ENCODE measurements at places on chromosomes 2 and 18. TPM values are rescaled to one million over a fixed set of nuclear protein-coding genes. Genes with fewer than 3 reads are reported as not detected.
A peak's percentile ranks its signal among the peaks of the same experiment; 100 is the strongest.

The PXDN gene
- 6.9 TPM for polyA plus RNA-seq

The FOXI3 gene
- 0.29 TPM for polyA plus RNA-seq

The EFR3B gene
- 23.8 TPM for polyA plus RNA-seq

The ANXA4 gene
- polyA plus RNA-seq, result 13.8 TPM

The NEU4 gene
- 4.4 TPM for polyA plus RNA-seq

The RDH14 gene
- 8.1 TPM for polyA plus RNA-seq

The LRRTM4 gene
- 1.1 TPM for polyA plus RNA-seq

The SERPINB12 gene
- not detected for polyA plus RNA-seq

The RGPD3 gene
- not detected for polyA plus RNA-seq

DNA sequence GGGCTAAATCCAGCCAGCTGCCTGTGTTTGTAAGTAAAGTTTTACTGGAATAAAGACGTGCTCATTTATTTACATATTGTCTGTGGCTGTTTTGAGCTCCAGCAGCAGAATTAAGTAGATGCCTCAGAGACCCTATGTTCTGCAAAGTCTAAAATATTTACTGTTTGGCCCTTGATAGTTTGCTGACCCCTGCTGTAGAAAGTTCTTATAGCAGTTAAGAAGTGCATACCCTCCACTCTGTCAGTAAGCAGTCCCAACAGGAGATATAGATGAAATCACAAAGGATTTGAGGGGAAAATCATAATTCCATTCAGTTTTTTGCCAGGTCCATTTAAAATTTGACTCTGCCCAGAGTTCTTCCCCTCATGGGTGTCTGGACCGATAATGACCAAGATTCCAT is 50.1 kb upstream of the ITM2C start:
- no peak for DNase-seq

DNA sequence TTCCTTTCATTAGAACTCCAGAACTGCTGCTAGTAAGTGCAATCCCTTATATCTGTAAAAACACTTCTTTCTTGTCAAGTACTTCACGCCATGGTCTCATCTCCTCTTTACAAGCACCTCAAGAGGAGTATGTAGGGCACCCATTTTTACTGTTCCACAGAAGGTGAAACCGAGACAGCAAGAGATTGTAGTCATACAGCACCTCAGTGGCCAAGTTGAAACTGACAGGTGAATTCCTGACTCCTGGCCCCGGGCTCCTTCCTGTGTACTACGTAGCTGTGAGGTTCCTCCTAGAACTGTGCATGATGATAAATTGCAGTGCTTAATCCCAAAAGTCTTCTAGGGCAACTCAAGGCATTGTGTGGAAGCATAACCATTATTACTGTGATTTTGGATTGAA is 131.5 kb upstream of the MEIS1 start:
- DNase-seq, result no peak

DNA sequence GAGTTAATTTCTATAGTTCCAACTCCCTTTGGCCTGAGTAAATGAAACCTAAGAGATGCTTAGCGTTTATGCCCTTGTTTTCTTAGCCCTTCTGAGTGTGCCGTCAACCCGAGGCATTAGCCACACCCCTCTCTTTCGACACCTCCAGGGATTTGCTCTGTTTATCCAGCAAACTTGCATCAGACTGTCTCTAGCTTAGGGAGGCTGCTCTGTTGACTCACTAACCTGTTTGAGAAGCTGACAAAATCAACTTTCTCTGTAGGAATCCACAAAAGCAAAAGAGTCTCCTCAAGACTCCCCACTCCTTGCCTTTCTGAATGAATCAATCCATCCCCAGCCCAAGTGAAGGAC is 317.6 kb downstream of the TNS1 start:
- DNase-seq, result no peak

- no peak for DNase-seq
These were observed 541.4 kb downstream of the PARD3B start for GRCh38 chr2:205086662-205087061.

GRCh38 chr2:99863903-99864270 is 278.5 kb downstream of the AFF3 start:
- no peak for DNase-seq

DNA sequence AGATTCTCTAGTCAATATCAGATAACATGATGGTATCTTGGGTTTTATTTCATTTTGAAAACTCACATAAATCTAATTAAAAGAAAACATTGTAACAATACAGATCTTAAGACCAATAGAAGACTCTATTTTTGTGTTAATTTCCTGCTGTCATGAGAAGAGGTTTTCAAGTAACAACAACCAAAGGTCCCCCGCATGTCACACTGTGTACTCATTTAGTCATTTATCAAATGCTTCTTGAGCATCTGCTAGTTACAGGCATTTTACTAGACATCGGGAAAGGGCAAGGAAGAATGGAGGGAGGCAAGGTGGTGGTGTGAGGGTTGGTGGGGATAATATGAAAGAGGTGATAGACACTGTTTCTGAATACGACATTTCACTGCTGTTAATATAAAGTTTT is 77.7 kb upstream of the CHRNA1 start:
- no peak for DNase-seq

DNA sequence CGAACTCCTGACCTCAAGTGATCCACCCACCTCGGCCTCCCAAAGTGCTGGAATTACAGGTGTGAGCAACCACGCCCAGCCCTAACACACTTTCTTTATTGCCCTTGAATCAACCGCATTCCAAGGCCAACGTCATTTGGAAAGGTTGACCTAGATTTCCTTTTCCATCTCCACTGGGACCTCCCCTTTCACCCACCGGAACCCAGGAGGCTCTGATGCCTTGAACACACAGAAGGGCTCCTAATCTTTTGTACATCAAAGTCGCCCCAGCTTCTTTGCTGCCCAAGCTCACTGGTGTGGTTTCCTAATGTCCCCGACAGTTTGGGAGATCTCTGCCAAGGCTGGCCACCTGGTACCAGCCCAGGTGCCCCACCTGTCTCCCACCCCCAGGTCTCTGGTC is 46.2 kb upstream of the CAB39 start:
- DNase-seq, result no peak

GRCh38 chr2:36528766-36529392 is 69.1 kb downstream of the FEZ2 start:
- DNase-seq, result no peak

GRCh38 chr2:134154246-134154645 is 99.6 kb upstream of the MGAT5 start:
- DNase-seq, result no peak

- peak; percentile 68 for DNase-seq
These were observed 17.2 kb downstream of the SH3YL1 start for GRCh38 chr2:246489-247144.

DNA sequence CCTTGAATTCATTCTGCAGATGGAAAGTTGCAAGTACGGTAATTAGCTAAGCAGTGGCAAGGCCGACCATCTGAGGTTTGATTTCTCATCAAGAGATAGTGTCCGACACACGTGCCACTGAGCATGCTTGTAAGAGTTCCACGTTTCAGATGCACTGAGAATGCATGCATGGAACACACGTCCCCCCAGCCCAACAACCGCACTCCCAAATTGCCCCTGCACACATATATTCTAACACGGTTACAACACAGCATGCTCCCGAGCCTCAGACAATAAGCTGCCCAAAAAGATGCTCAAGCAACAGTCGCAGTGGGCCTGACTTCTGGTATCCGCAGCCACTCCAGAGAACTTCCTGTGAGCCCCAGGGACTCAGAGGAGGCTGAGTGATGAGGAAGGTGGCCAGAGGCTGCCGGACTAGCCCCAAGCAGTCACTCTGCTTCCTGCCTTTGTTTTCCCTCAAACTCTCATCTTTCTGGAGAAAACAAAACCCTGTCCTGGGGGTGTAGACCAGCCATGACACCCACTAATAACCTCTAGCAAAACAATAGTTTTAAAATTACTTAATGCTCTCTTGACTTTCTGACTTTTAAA is 204.0 kb downstream of the TGIF1 start:
- peak; percentile 17 for DNase-seq

DNA sequence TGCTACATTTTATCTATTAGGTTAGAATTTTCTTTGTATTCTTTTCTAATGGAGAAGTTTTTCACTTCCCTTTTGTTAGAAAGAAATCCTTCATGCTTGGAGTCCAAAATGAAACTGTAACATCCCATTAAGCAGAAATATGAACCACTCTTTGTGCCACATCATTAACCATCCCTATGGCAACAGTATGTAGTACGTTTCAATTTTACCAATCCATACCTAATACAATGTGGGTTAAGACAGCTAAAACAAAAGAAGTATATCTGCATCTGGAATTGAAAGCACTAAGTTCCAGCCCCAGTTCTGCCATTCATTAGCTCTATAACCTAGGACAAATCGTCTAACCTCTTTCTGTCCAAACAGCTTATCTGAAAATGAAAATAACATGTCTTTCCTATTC is 409.2 kb upstream of the SPHKAP start:
- no peak for DNase-seq
